Ascending aorta (tissue), 2 donors: ENCODE measurements at places on chromosomes 1 and 21. TPM values are rescaled to one million over a fixed set of nuclear protein-coding genes. Genes with fewer than 3 reads are reported as not detected.

DNA sequence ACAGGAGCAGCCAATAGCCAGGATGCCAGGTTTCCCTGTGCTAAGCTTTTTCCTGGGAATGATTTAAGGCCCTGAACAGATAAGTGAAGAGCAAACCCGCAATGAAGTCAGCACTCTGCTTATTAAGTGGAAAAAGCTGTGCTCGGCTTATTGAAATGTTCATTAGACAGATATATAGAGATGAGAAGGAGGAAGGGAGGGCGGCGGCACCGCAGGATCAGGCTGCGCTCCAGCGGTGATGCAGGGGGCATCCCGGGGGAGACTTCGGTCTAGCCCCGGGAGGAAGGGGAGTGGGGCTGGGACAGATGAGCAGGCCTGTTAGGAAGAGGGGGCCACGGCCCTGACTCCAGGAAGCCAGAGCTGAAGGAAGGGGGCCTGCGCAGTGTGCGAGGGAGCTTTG, 115.0 kb downstream of the TMEM53 start:
- DNase-seq = no peak

DNA sequence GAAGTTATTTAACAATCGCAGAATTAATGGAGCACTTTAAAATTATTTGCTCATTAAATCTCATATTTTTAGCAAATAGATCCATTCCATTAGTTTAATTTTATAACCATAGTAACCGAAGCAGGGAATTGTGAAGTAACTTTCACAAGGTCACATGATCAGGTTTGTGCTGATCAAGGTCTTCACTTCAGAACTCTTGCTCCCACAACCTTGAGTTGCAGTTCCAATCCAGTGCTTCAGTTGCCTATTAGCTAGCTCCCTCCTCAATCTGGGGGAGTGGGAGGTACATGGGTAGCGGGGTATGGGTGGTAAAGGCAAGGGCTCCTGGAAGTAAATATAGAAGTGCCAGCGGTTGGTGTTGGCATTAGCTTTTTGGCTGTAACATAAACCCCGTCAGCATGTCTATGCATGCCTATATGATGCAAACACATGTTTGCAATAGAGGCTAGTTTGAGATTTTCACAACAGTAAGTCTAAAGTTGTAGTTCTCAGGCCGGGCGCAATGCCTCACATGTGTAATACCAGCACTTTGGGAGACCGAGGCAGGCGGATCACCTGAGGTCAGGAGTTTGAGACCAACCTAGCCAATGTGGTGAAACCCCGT, 5.8 kb downstream of the ATP5IF1 start:
- no peak for DNase-seq

GRCh38 chr1:24321126-24321525, 2.0 kb downstream of the GRHL3 start:
- DNase-seq = no peak

DNA sequence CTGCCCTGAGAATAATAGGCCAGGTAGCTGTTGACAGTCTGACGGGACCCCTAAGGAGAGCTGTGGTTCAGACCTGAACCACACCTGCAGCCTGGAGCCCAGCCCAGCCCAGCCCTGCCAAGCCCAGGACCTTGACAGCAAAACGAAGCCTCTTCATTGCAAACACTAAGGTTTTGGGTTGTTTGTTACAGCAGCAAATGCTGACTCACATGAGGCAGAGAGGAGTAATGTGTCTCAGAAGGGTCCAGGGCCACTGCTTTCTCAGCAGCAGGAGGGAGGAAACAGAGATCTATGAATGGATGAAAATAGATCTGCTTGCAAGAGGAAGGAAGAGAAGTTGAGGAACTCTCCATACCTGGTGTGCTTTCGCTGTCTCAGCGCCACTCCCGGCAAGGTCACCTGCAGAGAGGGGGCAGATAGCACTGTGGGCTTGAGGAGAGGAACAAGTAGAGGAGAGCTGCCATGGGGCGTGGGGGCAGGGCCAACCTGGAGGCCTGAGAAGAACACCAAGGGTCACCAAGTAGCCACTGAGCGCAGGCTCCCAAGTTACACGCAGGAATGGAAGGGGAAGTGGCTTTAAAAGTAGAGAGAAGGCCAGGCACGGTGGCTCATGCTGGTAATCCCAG, 127.2 kb downstream of the ZNF281 start:
- no peak for DNase-seq

DNA sequence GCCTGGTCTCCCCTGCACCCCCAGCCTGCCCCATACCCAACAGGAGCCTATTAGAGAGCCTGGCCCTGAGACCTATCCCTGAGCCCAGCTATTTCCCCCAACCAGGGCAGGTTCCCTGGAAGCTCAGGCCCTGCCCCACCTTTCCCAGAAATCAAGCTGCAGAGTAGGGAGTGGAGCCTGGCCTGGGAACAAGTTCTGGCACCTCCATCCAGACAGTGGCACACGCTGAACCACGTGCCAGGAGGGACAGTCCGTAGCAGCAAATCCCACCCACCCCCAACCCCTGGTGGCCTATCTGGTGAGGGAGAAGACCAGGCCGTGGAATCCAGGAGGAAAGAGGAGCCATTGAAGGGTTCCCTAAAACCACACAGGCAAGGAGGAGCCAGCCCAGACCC, 22.6 kb downstream of the TNNT2 start:
- DNase-seq = no peak

DNA sequence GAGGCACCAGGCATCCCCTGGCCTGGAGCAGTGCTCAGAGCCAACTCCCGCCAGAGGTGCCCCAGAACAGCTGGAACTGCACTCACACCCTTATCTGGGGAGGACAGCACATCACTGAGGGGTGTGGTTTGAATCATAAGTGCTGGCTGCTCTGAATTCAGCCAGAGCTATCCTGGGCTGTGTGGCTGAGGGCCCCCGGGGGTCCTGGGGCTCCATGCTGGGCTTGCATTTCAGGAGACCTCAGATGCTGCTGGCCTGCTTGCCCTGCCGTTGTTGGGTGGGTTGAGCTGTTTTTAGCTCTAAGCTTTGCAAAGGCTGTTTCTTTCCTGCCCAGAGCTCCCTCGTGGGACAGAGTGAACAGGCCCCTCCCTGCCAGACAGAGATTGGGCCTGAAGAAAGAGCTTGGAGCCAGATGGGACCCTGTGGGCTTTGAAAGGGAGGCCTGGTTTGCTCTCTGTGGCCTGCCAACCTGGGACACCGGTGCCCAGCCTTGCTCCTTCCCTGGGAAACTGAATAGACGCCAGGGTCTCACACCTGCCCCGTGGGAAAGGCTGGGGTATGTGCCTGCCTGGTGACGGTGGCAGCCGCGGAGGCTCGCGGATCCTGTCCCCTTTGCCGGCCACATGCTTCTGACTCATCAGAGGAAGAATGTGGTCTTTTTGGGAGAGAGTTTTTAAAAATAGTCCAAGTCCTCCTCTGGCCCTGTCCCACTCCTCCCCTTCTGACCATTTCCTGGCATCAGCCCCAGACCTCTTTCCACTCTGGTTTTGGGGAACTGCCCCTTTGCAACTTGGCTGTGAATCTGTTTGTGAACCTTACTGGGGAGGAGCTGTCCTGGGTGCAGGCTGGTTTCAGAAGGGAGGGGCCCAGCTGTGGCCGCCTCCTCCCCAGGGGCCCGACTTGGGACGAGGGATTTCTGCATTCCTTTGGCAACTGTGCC, 30.0 kb downstream of the ARHGEF10L start:
- DNase-seq = peak; percentile 86

DNA sequence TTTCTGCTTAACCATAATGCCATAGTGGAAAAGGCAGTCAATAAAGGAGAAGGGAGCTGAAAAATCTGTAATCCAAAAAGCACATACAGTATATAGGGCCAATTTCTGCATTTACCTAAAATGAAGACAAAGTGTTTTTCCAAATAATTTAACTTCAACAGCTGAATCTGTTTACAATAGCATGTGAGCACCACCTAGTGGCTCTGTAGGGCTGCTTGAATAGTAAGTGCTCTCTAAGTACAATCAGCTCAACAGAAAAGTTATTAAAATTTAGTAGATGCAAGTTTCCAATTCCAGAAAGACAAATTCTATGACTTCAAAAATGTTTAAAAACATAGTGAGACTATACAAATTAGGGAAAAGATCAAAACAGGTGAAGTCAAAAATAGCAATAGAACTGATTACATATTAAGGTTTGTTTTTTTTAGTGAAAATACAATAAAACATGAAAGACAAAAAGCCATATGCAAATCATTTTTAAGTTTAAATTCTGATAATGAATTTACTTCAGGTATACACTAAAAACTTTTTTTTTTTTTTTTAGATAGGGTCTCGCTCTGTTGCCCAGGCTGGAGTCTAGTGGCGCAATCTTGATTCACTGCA, 220.0 kb downstream of the SETD4 start:
- peak; percentile 79 for DNase-seq

DYNLT5 gene
- total RNA-seq = 1.2 TPM

DNA sequence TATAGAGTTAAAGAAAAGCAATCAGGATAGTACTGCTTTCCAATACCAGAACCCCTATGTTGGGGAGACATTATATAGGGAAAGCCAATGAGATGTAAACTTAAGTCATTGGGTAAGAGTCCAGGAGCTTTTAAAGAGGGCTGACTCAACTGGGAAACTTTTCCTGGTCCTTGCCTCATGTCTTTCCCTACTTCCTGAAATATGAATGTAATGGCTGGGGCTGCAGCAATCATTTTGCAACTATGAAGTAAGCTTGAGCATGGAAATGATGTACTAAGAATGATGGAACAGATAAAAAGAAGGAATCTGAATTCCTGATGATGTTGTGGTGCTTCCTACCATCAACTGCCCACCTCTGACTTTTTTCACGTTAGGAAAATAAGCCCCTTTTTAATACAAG, 55.7 kb downstream of the WDR3 start:
- DNase-seq = no peak

DNA sequence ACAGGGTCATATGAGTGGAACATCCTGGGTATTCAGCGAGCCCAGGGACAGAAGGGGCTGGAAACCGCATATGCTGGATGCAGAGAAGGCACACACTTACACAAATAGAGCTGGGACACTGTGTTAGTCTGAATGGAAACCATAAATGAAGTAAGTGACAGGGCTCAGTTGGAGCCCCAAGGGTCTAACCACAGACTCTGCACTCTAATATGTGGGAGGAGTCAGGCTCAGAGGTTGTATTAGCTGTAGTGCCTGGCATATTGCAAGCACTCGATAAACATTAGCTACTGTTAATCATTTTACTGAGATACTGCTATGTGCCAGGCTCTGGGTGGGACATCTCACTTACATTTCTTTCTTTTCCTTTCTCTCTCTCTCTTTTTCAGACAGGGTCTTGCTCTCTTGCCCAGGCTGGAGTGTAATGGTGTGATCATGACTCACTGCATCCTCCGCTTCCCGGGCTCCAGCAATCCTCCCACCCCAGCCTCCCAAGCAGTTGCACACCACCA, 6.5 kb upstream of the OLIG1 start:
- no peak for DNase-seq

CELA3B gene
- total RNA-seq = not detected

- DNase-seq = no peak
Observed at GRCh38 chr1:94946886-94947285, 20.0 kb upstream of the CNN3 start.

- DNase-seq = no peak
Observed at GRCh38 chr1:172827301-172827700, 168.4 kb downstream of the FASLG start.

MCOLN3 gene
- total RNA-seq = 0.32 TPM

- no peak for DNase-seq
Observed at GRCh38 chr1:230138561-230139239, 71.7 kb downstream of the GALNT2 start.

- DNase-seq = no peak
Observed at GRCh38 chr1:236041631-236042618, 23.0 kb downstream of the NID1 start.

GRCh38 chr1:82329226-82329625, 528.5 kb downstream of the ADGRL2 start:
- no peak for DNase-seq

DNA sequence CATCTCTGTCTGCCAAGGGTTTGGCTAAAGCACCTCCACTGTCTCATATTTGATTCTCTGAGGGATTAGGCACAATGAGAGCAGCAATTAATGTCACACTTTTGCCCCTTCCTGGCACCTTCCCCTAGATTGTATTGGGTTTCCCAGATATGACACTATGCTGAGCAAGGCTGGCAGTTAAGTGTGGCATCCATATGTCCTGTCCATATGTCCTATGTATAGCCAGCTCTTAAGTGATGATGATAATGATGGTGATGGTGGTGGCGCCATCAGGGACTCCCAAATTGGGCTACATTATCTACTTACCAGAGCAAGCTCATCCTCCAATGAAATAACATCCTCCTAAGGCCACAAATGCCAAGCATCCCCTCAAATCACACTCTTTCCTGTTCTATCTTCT, 13.5 kb upstream of the LORICRIN start:
- DNase-seq = no peak
